ENCODE measurements at places on chromosomes 2 and 18.
A peak's percentile ranks its signal among the peaks of the same experiment; 100 is the strongest.

DNA sequence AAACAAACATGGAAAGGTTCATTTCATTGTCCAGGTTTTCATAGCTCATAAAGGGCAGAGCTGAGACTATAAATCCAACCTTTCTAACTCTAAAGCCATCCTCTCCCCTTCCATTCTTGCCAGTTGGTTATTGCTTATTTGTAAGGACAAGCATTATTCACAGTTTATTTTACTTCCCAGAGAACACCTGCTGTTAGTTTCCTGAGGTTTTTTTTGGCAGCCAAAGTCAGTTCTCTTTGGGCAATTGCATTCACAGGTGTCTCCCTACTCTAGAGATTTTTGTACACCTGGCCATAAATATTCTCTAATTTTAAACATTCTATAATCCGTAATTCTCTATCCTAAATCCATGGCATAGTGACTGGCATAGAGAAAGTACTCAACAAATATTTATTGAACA lies 87.3 kb upstream of the SPHKAP start:
- no peak for DNase-seq

- no peak for DNase-seq
Observed at GRCh38 chr18:33837191-33837590, 259.2 kb downstream of the ASXL3 start.

DNA sequence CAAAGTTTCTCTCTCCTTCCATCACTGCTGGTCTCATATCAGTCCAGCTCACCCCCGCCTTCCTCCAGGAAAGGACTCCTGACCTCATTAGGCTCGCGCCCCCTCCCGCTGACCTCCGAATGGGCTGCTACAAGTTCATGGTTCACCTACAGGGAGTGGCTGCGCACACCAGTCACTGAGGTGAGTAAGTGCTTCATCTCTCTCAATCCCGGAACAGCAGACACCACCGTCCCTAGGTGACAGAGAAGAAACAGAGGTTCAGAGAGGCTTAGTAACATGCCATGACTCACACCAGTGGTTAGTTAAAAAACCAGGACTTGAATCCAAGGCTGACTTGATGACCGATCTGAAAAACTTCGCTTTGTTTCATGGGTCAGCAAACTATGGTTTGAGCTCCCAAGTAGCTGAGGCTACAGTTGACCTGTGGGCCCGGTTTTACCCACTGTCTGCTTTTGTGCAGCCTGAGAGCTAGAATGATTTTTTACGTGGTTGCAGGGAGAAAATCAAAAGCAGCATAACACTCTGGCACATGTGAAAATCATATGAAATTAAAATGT lies 42.0 kb downstream of the ZFP36L2 start:
- peak; percentile 61 for DNase-seq

- peak; percentile 84 for DNase-seq
Observed at GRCh38 chr18:21955757-21956652, 213.4 kb upstream of the GATA6 start.

DNA sequence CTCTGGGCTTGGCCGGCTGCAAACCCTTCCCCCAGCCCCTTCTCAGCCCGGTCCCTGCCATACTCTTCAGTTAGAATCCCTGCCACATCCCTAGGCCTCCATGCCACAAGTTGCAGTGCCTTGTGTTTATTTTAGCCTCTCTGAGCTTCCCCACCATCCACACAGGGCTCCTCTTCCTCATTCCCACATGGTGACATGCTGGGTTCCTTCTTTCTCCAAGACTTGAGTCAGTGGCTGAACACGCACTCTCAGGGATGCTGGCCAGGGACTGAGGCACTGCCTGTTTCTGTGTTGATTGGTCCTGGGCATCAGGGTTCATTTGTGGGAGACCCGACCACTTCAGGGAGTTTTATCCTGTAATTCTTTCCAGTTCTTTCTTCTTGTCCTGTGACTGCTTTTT lies 56.3 kb downstream of the KCNS3 start:
- no peak for DNase-seq

GRCh38 chr2:8457092-8457481 lies 224.8 kb upstream of the ID2 start:
- no peak for DNase-seq

- DNase-seq = no peak
Observed at GRCh38 chr2:72191441-72191840, 43.8 kb upstream of the CYP26B1 start.

- no peak for DNase-seq
Observed at GRCh38 chr18:51603111-51603510, 405.6 kb upstream of the MEX3C start.

GRCh38 chr2:151786483-151786882 lies 41.7 kb downstream of the ARL5A start:
- no peak for DNase-seq

DNA sequence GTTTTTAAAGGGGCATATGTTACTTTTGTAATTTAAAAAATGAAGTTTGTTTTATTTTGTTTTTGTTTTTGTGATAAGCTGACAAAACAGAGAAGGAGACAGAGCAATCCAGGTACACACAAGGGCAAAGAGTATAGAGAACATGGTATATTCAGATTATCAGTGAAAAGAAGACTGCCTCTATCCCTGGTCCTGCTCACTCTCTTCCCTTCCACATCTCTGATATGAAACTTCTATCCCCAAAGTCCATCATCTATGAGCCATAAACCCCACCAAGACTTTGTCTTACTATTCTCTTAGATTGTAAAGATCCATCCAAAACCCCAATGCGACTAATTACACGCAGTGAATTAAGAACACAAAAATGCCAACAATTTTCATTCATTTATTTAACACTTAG lies 16.6 kb downstream of the ROCK2 start:
- DNase-seq = no peak

DNA sequence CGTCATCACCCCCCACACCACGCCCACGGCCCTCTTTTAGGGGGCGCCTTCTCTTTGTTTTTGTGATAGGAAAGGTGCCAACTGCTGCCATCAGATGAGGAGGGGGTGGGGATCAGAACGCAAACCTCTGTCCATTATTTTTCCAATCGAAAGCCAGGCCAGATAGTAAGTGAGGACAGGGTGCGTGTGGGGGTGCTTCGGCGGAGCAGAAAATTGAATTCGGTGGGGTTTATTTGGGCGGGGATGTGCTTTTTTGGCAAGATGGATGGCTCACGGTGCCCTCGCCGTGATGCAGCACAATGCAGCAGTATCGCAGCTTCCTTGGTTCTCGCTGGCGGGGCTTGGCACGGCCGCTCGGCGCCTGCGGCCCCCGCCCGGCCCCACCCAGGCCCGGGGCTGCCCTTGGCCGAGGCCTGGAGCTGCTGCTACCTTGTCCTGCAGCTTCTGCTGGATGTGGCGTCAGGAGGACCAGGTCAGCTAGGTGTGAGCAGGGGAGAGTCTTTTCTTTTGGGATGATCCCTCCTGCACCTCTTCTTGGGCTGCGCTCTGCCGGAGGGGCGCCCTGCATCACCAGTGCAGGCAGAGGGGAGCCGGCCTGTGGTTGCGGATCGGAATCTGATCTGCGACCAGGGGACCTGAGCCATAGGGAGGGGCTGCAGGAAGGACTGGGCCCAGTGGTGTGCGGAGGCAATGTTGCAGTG lies 1.3 kb downstream of the SPTBN1 start:
- DNase-seq = peak; percentile 20

GRCh38 chr18:23650968-23651927 lies 11.5 kb downstream of the ANKRD29 start:
- no peak for DNase-seq

DNA sequence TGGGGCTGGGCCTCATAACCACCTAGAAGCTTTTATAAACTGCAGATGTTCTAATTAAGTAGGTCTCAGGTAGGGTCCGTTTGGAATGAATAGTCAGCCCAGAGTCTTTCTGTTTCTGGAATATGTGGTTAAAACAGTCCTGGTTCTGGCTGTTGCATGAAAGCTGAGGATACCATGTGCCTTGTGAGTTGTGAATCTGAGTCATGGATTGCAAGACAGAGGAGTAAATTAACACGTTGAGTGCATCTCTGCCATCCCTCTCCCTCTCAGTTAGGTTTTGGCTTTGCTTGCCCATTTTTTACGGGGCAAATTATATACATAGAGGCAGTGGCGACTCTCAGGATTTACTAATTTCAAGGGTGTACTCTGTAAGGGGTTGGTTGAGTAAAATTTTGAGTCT lies 59.1 kb downstream of the NCK2 start:
- DNase-seq = no peak

GRCh38 chr2:155310589-155310988 lies 612.1 kb downstream of the KCNJ3 start:
- DNase-seq = no peak

GRCh38 chr2:158691619-158692018 lies 103.5 kb upstream of the DAPL1 start:
- no peak for DNase-seq

GRCh38 chr2:27408601-27409320 lies 630 bp downstream of the PPM1G start:
- DNase-seq = no peak

GRCh38 chr18:30177056-30177455 lies 865.5 kb downstream of the DSC3 start:
- DNase-seq = no peak
